Stimulated activated CD4-positive, alpha-beta T cell treated with anti-CD3 and anti-CD28 coated beads, TNF-alpha, amount 100 ng/mL, for 24 hours (primary cell): ENCODE measurements at places on chromosomes 5 and 9.

DNA sequence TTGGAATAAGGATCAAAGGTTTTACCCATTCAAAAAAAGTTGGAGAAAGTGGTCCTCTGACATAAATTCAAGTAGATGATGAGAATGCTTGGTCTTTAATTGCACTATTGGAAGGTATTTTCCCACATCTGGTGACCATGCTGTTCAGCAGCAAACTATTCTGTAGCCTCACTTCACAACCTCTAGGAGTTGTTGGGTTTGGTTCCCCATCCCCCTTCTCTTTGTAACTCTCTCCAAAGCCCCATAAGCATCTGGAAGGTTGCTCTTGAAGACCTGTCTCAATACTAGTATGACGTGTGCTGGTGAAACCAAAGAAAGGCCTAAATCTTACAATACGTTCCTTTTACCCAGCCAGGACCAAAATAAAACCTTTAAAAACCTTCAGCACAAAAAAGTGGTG, 8.5 kb downstream of the RGMB start:
- DNase-seq = no peak

- no peak for DNase-seq
Observed at GRCh38 chr5:108259306-108259705, 122.6 kb downstream of the FBXL17 start.

DNA sequence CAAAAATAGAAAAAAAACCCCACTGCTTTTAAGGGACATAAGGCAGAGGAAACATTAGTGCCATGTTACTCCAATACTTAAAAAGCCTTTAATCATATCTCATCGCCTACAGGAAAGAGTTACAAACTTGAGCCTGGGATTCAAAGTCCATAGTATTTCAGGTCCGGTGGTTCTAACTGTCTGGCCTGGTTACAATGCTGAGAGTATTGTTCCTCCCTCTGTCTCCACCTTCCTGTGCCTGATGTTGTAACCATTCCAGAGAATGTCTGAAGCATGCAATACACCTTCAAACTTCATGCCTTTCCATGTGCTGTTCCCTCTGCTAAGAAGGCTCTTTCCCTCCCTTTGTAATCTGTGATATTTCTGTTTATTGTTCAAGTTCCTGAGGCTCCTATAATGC, 41.6 kb upstream of the SLC36A2 start:
- no peak for DNase-seq

DNA sequence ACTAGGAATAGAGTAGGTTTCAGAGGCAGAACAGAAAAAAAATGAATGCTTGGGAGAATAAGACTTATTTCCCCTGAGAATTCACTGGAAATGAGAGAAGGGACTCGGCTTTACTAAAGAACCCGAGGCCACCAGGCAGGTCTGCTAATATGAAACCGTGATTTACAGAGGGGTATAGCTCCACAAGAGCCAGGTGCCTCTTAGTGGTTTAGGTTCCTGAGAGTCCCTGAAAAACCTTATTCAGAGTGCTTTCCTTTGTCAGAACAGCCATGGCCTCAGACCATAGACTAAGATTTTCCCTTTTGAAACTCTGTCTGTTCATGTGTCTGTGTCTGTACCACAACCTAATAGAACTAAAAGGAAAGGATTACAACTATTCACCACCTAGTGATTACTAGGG, 35.9 kb upstream of the PUM3 start:
- no peak for DNase-seq

DNA sequence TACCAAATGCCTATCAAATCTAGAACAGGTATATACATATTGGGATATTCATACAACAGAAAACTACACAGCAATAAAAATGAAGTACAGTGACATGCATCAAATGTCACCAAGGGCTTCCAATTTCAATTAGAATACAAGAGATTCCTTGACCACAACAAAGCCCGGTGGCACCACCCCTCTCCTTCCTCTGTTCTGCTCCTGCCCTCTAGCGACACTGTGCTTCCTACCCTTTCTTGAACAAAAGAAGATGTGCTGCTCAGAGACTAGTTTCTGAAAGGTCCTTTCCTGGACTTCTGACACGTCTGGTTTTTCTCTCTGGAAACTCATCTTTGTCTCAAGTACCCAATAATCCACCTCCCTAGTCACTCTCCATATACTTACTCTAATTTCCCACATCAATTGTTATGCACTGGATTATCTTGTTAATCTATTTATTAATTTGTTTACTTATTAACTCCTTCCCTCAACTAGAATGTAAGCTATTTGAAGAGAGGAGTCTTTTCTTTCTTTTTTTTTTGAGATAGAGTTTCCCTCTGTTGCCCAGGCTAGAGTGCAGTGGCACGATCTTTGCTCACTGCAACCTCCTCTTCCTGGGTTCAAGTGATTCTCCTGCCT, 70.4 kb upstream of the CTSV start:
- DNase-seq = peak; percentile 5

DNA sequence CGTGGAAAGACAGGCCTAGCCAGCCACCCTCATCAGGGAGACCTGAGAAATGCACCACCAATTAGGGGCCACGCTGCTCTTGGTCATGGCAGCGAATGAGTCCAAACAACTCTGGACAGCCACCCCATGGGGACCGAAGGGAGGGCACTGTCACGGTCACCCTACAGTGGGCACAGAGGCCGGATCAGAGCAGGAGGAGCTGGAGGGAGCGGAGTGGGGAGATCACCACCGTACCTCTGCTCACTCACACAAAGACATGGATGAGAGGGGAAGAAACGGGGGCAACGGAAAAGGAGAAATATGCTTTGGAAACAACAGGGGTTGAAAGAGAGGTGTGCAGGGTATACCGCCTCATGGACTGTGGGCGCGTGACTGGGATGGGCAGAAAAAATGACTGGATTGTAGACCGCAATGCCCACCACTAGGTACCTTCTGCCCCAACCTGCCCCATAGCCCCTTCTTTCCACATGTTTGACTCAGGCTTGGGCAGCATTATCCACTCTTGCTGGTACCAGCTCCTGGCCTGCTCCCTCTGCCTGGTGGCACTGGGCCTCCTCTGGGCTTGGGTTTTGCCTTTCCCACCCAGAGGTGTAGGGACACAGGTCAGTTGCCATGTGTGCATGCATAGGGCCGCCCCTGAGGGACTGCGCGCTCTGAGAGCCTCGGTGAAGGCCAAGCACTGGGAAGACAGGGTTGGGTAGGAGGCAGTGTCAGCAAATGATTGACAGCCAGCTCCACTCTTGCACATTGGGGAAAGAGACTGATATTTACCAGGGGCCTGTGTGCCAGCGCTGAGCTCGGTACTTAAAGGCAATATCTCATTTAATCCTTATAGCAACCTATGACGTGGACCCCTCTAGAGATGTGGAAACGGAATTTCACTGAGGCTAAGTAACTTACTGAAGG, 76.6 kb downstream of the CRB2 start:
- no peak for DNase-seq

DNA sequence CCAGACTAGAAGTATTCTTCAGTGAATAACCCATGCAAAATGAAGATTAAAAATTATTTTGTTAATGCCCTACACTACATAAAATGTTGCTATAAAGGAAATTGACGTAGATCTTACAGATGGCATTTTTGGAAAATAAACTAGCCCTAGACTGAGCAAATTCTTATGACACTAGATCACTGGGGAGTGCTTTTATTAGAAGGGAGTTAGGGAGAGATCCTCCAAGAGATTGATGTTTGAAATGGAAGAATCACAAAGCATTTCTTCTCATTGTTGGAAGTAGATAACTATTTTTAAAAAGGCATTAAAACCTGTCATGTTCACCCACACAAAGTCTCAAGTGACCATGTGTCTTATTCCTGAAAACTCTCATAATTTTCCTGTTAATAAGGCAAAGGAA, 351.1 kb upstream of the TLE4 start:
- DNase-seq = no peak

- DNase-seq = no peak
Observed at GRCh38 chr9:1538301-1538700, 476.8 kb upstream of the SMARCA2 start.

- no peak for DNase-seq
Observed at GRCh38 chr5:68288707-68289134, 73.2 kb downstream of the PIK3R1 start.

- DNase-seq = no peak
Observed at GRCh38 chr5:161863259-161863658, 15.3 kb downstream of the GABRA1 start.

- DNase-seq = no peak
Observed at GRCh38 chr5:102453716-102454115, 45.1 kb downstream of the SLCO6A1 start.
